Jurkat, Clone E6-1 (cell line): ENCODE measurements at places on chromosomes 5 and 9.

DNA sequence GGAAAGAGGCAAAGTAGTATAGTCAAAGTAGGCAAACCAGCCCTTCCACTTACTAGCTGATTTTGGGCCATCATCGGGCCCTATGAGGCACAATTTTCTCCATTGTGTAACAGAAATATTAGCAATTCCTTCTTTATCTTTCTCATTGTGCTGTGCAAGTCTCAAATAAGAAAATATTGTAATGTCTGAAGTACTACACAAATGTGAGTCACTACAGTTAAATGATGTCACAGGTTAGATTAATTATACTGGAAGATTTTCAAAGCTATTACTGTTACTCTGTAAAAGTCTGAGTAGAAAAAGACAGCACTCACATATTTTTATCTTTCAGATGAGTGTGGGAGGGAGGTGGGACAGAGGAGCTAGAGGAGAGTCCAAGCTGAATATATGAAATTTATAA, 12.4 kb upstream of the TMC1 start:
- no peak for DNase-seq

GRCh38 chr5:79025054-79025472, 40.0 kb upstream of the ARSB start:
- peak; percentile 32 for DNase-seq

DNA sequence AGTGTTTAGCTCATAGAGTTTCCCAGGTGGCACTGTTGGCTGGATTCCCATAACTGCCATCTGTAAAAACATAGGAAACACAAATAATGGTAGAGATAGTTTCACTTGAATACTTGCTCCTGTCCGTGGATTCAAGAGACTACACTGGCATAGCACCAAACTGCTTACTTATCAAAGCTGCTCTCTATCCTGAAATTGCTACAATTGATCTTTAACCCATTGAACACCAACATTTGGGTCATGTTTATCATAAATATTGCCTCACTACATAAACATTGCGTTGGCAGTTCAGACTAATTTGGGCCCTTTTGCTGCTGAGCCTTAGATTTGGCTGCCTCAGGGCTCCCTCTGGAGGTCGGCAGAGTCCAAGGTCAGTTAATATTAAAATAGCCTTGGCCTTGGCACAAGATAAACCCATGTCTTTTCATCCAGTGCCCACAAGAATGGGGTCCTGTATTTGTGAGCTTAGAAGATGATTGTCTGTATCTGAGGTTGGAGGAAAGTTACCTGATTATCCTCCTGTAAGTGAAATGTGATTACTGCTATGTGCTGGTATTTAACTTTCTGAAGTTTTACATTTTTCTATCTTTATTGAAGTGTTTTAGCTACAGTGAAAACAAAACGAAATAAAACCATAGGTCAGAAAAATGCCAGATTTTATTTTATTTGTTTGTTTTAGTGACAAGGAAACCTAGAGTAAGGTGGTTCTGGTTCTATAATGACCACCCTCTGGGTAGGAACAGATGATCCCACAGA, 4.0 kb upstream of the RANBP3L start:
- peak; percentile 12 for DNase-seq

GRCh38 chr5:16544607-16545374, 72.0 kb downstream of the RETREG1 start:
- DNase-seq = no peak

GRCh38 chr5:156434471-156434870, 107.5 kb downstream of the SGCD start:
- no peak for DNase-seq

GRCh38 chr5:31413030-31413812, 118.7 kb downstream of the DROSHA start:
- no peak for DNase-seq

DNA sequence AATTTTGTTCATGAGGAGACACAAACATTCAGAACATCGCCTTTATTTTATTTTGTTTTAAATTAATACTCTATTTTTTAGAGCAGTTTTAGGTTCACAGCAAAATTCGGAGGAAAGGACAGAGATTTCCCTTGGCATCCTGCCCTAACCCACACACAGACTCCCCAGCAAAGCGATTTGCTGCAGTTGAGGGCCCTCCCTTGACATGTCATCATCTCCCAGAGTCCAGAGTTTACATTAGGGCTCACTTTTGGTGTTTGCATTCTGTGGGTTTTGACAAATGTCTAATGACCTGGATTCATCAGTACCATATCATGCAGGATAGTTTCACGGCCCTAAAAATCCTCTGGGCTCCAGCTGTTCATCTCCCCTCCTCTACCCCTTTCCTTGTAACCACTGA, 33.6 kb upstream of the COL5A1 start:
- no peak for DNase-seq

DNA sequence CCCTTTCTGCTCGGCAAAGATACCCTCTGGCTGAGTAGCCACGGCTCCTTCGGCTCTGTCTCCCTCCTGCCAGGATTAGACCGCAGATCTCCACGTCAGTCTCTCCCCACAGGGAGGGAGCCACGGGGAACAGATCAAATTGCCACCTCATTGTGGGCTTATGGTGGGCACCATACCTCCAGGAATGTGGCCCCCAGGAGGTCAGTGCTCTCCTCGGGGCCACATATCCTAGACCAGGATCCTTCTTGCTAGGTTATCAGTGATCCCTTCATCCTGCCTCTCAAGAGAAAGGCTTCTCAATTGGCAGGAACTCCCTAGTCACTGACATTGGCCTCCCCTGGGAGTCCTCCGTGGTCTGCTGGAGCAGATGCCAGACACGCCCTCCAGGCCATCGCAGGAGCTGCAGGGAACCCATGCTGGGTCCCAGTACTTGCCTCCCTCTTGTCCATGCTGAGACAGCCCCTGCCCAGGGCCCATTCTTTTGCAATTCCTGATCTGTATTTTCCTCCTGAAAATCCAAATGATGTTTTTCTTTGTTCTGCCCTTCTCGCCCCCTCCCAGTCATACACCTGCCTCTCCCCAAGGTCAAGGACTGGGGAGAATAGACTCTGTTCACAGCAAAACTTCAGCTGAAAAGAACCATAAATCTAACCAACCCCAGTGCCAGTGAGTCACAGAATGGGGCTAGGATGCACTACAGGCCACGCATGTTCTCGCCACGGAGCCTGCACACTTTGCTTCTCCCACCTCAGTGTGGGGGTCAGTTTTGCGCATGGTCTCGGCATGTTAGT, 31.6 kb upstream of the ENHO start:
- no peak for DNase-seq

DNA sequence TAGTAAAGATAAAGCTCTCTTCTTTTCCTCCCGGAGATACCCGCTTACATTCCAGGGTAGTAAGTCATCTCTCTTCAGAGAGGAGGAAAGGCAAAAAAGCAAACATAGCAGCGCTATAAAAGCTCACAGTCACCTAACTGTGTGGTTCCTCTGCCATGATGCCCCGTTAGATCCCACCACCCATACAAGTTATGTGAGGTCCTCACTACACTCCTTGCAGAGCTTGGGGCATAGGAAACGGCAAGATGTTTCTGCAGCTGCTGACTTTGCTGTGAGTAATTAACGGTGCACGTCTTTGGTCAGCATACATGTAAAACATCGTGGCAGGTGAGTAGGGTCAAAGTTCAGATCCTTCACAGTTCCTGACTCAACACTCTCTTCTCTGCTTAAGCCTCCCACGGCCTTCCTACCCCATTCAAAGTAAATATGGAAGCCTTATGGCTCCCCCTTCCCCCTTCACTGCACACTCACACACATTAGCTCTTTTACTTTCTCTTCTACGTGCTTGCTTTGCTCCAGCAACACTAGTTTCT, 218.9 kb downstream of the DIRAS2 start:
- DNase-seq = no peak

DNA sequence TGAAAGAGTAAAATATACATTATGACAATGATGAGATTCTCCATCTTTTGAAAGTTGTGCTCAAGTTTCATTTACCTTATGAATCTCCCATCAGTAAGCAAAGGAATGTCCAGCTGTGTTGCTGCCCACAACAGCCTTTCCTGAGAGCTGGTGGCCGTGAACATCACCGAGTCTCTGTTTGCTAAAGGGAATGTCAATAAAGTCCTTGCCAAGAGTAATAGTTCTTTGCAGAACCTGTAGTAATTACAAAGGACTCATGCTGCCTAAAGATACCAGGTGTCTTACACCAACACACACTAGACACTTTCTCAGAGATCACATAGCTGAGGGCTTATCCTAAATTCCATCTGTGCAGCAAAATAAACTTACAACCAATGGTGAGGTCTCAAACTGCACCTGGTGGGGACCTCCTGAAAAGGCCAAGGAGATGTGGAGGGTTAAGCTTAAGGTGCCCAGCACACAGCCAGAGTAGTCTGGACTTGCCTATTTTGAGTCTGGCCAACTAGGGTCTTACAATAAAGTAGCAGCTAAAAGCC, 111.1 kb upstream of the DAPK1 start:
- no peak for DNase-seq

- no peak for DNase-seq
Measured at GRCh38 chr5:14365831-14366430, 215.7 kb upstream of the OTULINL start.

GRCh38 chr5:18397371-18397770, 763.1 kb downstream of the TAF11L14 start:
- DNase-seq = no peak

- DNase-seq = peak; percentile 47
Measured at GRCh38 chr5:78757269-78758053, 108.9 kb upstream of the LHFPL2 start.

DNA sequence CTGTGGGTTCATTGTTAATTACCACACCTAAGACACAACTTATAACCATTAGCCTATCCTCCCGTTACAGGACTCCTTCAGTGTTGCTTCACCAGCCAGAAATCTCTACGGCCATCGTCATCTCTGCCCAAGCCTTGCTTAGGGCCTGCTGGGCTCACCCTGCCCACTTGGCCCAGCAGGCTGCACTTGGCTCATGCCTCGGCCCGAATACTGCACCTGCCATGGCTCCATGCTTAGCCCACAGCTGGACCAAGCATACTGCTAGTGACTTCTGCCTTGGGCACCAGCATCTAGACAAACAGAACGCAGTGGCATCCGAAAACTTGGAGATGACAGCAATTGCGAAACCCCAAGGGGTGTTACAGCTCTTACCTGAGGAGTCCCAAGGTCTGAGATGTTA, 2336.0 kb upstream of the ACO1 start:
- no peak for DNase-seq

GRCh38 chr9:136331556-136332481, 4.5 kb downstream of the GPSM1 start:
- no peak for DNase-seq

- no peak for DNase-seq
Measured at GRCh38 chr5:51373880-51374523, 9.2 kb upstream of the ISL1 start.

DNA sequence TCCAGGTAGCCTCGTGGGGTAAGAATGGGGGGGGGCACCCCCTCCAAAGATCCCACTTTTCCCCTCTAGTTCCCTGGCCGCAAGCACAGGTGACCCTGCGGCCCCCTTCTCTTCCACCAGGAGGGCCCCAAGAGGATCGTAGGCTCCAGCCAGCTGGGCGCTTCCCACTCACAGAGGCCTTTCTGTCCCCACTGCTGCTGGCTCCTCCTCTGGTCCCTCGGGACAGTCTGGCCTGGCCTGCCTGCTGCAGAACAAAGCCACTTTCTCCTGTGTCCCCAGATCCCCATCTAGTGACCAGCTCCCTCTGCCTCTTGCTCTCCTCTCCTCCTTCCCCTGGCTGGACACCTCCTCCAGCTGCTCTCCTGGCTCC, 534 bp upstream of the SAPCD2 start:
- no peak for DNase-seq

GRCh38 chr9:76537150-76537646, 78.2 kb downstream of the GCNT1 start:
- no peak for DNase-seq

- DNase-seq = no peak
Measured at GRCh38 chr5:101458587-101458986, 555.5 kb upstream of the ST8SIA4 start.

- no peak for DNase-seq
Measured at GRCh38 chr5:178149199-178149932, 4.3 kb downstream of the NHP2 start.

DNA sequence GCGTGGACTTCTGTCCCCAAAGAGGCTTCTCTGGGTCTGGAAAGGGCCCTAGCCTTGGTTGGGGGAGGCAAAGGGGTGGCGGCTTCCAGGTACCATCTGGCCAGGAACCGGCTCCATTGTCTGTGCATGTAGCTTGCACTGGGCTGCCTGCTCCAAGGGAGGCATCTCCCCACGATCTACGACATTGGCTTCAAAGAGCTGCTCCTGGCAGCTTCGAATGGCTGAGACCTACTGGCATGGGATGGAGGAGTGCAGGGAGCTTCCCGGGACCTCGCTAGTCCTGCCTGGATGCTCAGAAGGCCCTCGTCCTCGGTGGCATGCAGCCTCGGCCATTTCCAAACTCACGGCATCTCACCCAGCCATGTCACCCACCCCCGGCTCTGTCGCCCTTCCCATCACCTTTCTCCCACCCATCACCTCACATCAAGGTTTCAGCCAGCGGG, 137.8 kb downstream of the KCNIP1 start:
- no peak for DNase-seq

DNA sequence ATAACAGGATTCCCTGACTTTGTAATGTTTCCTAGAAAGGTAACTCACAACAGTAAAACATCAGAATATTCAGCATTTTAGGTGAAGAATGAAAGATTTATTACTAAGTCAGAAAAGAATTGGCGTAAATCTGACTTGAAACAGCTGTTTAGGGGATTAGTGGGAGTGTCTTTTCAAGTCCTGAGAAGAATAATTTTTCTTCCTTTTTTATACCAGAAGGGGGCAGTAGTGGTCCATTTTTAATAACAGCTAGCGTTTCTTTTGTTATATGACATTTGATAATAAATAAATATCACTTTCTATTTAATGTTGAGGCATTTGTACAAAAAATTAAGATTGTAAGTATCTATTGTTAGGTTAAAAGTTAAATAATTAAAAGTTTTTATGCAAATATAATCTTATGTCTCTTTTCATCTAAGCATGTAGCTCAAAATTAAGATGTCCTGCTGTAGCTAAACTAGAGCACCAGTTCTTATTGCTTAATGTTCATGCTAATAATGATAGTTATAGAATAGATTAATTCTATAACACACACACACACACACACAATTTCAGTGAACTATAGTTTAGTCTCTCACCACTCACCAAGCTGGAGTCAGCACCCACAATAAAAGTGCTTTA, 258.7 kb upstream of the ARRDC3 start:
- DNase-seq = peak; percentile 41
